Fibroblast of villous mesenchyme (primary cell): ENCODE measurements at places on chromosomes 3 and 15. TPM values are rescaled to one million over a fixed set of nuclear protein-coding genes. Genes with fewer than 3 reads are reported as not detected.

DNA sequence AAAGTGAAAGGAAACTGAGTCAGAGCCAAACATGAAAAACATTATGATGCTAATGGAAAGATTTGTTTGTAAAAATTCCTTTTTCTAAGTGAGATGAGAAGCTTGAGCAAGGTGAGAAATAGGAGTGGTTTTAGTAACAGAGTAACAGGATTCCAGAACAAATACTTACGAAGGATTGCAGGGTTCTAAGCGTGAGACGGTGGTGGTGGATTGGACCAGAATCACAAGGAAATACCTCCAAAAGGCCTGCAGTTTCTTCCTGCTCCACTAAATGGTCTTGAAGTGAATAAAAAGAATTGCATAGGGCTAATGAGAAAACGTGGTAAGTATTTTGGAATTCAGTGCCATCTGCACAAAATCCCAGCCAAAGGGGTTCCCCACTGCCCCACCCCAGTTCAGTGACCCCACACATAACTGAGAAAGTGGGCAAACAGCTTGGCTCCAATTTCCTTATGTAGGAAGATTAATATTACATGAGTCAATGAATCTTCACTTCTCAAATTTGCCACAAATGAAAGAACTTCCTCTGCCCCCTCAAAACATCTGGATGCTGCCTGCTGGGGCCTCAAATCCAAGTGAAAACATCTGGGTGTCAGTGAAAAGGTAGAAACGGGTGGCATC is 283.8 kb upstream of the NR2F2 start:
- no peak for DNase-seq

GRCh38 chr3:151879037-151879436 is 5.6 kb downstream of the SUCNR1 start:
- no peak for DNase-seq

DNA sequence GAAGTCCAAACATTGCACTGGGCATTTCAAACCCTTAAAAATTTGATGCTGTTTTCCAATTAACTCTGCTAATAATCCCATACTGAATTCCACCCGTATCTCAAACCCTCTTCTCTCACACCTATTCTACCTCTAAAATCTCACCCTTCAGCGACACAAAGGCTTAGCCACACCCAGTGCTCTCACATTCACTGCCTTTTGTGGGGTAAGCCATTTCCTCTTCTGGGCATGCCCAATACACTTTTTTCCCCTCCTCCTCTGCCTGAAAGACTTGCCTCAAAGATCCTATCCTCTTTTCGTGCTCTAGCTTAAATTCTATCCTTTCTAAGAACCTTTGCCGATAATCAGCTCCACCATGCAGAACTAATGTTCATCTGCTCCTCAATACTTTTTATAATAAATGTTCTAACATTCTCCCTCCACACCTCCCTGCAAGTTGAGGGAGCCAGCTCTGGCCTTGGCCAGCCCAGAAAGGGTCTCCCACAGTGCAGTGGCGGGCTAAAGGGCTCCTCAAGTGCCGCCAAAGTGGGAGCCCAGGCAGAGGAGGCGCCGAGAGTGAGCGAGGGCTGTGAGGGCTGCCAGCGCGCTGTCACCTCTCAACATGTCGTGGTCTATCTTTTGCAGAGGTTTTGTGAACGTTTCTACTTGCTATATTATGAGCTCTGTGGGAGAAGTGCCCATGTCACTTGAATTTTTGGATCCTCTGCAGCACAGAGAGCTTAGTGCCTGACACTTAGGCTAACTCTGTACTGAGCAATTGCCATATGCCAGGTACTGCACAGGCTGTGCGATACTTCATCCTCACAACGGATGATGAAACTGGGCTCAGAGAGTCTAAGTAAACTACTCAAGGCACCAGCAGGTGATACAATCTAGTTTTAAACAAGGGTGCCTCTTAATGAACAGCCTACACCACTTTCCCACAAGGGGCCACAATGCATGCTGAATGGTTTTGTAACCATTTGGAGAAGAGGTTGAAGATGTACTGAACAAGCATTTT is 53.6 kb upstream of the BCL6 start:
- no peak for DNase-seq

- no peak for DNase-seq
These were observed 285.2 kb upstream of the ATP10A start for GRCh38 chr15:26148156-26148860.

- DNase-seq = no peak
These were observed 30.6 kb downstream of the PSMD6 start for GRCh38 chr3:63992516-63993209.

GRCh38 chr3:54003136-54003535 is 111.5 kb upstream of the SELENOK start:
- no peak for DNase-seq

Gene C15orf62
- total RNA-seq = under 0.01 TPM in 1 of 2 replicates, not detected in the other

Gene CPN2
- total RNA-seq = not detected in 2 replicates

Gene AMOTL2
- total RNA-seq = 129 and 236 TPM in 2 replicates
